ENCODE measurements at places on chromosomes 3 and 15.
A peak's percentile ranks its signal among the peaks of the same experiment; 100 is the strongest.

DNA sequence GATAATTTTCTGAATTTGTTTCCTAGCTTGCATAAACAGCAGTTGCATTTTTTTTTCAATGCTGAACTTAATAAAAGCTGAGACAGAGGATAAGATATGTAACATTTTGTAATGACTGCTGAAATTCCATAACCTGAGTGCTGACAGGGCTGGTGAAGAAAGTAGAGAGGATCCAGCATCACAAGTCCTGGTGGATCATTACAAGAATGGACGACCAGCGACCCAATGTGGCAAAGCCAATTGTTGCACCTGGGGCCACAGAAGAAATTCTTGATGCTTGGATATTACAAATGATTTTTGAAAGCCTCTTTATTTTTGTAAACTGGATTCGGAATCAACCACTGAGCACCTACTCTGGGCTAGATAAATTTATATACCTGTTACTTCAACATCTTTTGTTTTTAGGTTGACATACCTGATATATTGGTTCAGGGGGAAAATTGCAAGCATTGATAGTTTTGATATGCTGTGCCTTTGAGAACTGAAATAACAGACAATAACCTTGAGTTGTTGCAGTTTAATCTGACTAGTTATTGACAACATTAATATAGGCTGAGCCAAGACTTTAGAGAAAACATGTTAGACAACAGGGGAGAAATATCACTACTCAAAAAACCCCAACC, 3.9 kb upstream of the ACTL6A start:
- peak; percentile 75 for DNase-seq

- no peak for DNase-seq
Observed at GRCh38 chr15:51266656-51267050, 71.7 kb downstream of the CYP19A1 start.

GRCh38 chr3:111812701-111813100, 46.4 kb upstream of the PHLDB2 start:
- DNase-seq, result no peak

GRCh38 chr3:139323146-139323545, 20.7 kb upstream of the MRPS22 start:
- DNase-seq, result no peak
